H4 (cell line): ENCODE measurements at places on chromosomes 5 and 9. TPM values are rescaled to one million over a fixed set of nuclear protein-coding genes. Genes with fewer than 3 reads are reported as not detected.

C5 gene
- total RNA-seq = 3.6 and 4.5 TPM in 2 replicates

NMRK1 gene
- 5.8 and 12.8 TPM in 2 replicates for total RNA-seq

SLC22A4 gene
- 4.2 and 5.1 TPM in 2 replicates for total RNA-seq

FREM1 gene
- total RNA-seq = 0.06 and 0.19 TPM in 2 replicates

PCDHB11 gene
- 4.5 and 5.6 TPM in 2 replicates for total RNA-seq

BHMT2 gene
- not detected in 2 replicates for total RNA-seq
